D721Med (cell line): ENCODE measurements at places on chromosomes 6 and 20.

DNA sequence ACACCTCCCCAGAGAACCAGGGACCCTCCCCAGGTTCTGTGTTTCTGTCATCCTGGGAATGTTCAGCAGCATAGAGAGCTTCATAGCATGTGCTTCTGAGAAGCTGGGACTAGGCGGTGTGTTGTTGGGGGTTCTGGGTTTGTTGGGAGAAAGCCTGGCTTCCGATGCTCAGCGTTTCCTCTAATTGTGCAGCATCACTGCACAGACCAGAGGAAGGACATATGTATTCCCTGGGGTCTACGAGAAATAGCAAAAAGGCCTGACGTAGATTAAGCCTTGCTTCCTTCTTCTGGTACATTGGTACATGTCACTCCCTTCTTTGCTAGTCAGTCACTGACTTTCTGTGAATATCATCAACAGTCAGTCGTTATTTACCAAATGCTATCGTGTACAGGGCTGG lies 96.9 kb upstream of the SGK1 start:
- DNase-seq = no peak

- no peak for DNase-seq
Measured at GRCh38 chr6:27040244-27041042, 207.1 kb upstream of the PRSS16 start.

- no peak for DNase-seq
Measured at GRCh38 chr6:24883618-24884017, 52.1 kb downstream of the RIPOR2 start.

DNA sequence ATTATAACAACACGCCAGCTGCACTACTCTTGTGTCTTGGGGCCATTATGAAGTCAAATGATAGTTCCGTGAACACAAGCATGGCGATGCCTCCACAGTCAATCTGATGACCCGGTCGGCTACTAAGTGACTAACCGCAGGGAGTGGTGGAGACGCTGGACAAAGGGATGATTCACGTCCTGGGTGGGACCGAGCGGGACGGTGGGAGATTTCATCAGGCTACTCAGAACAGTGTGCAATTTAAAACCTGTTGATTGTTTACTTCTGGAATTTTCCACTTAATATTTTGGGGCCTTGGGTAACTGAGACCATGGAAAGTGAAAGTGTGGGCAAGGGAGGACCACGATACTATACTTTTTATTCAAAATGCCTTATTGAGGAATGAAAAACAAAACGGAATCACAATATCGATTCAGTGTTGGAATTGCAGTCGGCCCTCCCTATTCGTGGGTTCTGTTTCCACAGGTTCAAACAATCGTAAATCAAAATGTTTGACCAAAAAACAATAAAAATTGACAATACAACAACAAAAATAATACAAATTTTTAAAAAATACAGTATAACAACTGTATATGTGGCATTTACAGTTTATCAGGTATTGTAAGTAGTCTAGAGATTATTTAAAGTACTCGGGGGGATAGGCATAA lies 66.5 kb downstream of the MYLK4 start:
- DNase-seq = no peak

- DNase-seq = no peak
Measured at GRCh38 chr6:4920914-4921410, 82.9 kb downstream of the RPP40 start.

GRCh38 chr6:1622220-1622850 lies 12.6 kb downstream of the FOXC1 start:
- DNase-seq = no peak

DNA sequence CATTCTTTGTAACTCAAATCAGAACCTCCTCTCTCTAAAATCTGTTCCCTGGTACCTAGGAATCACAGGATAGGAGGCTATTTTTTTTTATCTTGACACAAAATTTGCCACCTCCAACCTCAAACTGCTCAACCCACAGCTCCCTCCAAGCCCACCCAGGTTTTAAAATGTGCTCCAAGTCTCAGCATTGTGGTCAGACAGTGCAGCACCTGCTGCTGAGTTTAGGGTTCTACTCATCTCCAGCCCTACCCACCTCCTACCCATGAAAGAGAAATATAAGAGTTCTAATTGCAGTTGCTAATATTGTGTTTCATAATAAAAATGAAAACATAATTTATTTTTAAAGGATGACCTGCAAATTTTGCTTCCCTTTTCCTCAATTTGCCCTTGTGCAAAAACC lies 496.5 kb downstream of the MAFB start:
- no peak for DNase-seq

DNA sequence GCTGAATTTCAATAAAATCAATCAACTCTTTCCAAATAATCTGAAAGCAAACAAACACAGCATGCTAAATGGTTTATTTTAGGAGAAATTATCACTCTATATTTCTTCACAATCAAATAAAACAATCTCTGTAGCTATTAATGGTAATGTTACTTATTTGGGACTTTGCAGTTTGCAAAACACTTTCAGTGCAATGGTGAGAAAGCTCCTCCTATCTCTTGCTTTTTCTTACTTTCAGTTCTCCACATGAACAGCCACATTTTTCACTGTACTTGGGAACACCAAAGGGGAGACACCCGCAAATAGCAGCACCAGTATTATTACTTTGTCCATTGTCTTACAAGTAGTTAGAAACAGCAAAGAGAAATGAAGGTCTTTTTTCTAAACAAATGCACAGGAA lies 92.4 kb downstream of the DST start:
- no peak for DNase-seq

GRCh38 chr6:105310371-105310770 lies 92.5 kb downstream of the PREP start:
- DNase-seq = no peak

DNA sequence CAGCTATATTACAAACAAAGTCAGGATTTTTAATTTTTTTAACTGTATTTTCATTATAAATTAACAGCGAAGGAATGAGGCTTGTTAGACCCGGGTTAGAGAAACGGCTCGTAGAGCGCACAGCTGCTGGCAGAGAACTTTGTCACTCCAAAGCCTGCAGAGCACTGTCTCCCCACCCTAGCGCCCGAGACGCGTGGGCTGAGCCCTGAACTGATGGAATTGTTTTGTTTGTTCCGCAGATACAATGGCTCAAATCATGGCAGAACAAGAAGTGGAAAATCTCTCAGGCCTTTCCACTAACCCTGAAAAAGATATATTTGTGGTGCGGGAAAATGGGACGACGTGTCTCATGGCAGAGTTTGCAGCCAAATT lies 810 bp downstream of the LAMP5 start:
- no peak for DNase-seq
